CD4-positive, alpha-beta T cell treated with Interleukin-2 at 100 ng/mL for 4 hours (primary cell): ENCODE measurements at places on chromosomes 16 and 17.

DNA sequence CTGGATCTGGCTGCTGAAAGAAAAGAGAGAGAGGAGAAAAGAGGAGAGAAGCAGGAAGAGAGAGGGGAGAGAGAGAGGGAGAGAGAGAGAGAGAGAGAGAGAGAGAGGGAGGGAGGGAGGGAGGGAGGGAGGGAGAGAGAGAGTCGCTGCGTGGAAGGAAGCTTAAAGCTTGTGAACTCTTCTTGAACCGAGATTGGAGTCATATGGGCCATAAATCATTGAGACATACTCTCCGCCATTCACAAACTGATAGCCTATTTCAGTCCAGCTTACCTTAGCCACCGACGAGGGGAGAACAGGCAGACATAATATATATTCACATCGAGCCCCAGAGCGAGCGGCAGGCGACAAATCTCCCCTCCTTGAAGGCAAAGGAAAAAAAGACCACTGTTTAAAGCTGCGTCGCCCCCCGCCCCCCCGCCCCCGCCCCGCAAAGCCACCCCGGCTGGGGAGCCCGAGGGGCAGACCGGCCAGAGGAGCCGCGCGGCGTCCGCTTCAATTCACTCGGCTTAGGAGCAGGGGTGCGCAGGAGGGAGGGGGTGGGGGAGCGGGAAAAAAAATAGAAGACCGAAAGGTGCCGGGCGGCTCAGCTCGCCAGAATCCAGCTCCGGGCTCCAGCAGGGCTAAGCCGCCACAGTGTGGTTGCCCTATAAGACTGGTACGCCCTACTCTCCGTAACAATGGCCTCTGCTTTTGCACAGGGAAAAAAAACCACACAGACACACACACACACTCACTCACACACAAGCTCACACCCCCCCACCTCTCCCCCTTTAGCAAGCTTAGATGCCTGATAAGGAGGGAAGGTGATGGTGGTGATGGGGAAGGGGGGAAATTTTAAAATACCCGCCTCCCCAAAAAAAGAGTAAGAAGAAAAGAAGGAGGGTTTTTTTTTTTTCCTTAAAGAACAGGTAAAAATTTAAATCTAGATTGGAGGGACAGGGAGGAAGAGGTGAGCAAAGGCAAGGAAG is 10.6 kb upstream of the HOXB2 start:
- no peak for DNase-seq

GRCh38 chr17:17494870-17495535 is 1.2 kb downstream of the RASD1 start:
- no peak for DNase-seq

GRCh38 chr16:1612320-1613111 is at the start of gene CRAMP1:
Gene CRAMP1 (plus strand): TSS chr16:1612360. CDS start chr16:1614640, 2,280 bp downstream.
- DNase-seq, result no peak

DNA sequence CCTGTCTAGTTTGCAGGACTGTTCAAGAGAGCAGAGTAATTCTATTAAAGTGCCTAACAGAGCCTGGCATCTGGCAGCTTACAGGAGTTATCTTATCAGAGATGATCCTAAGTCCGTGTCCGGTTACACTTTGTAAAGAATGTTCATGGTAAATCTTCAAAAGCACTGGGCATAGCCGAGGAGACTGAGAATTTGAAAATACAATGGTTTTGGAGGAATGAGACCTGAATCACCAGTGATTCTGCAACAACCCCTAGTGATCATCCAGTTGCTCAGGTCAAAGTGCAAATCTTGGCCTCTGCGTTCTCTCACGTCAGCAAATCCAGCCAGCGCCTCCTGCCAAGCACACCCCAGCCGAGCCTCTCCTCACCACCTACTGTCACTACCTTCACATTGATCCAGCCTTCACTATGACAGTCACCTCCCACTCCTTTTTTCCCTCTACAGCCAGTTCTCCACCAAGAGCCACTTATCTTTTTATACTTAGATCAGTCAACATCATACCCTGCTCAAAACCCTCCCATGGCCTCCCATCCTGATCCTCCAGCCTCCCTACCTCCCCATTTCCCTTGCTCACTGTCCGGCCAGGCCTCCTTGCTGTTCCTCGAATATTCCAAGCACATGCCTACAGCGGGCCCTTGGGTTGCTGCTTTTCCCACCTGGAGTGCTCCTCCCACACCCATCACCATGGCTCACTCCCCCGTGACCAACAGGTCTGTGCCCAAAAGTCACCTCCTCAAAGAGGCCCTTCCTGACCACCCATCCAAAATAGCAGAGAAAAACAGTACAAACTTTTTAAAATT is 57.4 kb upstream of the ERN1 start:
- DNase-seq, result no peak

DNA sequence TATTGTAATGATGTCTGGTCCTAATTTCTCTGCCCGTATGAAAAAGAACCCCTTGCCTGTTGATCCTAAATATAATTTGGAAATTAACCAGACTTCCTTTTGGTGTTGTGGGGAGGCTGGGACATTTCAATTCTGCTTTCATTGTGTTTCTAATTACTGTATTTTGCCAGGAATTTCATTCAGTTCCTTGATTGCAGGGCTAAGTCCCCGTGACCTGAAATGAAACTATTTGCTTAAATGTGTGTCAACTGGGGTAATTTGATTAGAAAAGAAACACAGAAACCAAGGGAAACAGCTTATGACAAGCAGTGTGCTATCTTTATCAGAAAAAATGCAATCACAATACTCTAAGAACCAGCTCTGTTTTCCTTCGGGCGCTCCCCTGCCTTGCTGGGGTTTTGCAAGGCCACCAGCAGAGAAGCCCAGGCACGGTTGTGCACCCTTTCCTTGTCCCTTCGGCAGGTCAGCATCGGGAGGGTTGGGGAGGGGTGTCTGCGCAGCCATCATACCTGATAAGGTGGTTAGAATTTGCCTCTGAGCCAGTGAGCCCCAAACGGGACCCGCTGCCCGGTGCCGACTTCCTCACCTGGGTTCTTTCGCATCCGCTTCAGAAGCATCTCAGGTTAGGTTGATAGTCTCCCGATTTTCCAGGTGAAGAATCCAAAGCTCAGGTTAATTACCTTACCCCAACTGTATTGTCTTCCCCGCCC is 19.4 kb downstream of the KLHL36 start:
- DNase-seq, result no peak

DNA sequence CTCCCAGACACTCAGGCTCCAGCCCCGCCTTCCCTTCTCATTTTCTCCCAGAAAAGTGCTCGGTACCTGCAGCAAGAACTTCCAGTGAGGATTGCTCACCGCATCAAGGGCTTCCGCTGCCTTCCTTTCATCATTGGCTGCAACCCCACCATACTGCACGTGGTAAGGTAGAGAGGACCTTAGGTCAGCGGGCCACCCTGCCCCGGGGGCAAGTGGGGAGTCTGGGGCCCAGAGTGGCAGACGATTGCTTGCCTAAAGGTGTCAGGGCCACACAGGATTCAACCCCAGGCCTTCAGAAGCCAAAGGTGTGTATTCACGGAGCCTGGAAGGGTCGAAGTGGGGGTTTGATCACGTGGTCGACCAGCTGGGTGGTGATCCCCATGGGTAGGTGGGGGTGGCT is 1.4 kb downstream of the BCKDK start:
- DNase-seq, result no peak

- no peak for DNase-seq
Measured at GRCh38 chr17:55986817-55987216, 166.5 kb upstream of the ANKFN1 start.

DNA sequence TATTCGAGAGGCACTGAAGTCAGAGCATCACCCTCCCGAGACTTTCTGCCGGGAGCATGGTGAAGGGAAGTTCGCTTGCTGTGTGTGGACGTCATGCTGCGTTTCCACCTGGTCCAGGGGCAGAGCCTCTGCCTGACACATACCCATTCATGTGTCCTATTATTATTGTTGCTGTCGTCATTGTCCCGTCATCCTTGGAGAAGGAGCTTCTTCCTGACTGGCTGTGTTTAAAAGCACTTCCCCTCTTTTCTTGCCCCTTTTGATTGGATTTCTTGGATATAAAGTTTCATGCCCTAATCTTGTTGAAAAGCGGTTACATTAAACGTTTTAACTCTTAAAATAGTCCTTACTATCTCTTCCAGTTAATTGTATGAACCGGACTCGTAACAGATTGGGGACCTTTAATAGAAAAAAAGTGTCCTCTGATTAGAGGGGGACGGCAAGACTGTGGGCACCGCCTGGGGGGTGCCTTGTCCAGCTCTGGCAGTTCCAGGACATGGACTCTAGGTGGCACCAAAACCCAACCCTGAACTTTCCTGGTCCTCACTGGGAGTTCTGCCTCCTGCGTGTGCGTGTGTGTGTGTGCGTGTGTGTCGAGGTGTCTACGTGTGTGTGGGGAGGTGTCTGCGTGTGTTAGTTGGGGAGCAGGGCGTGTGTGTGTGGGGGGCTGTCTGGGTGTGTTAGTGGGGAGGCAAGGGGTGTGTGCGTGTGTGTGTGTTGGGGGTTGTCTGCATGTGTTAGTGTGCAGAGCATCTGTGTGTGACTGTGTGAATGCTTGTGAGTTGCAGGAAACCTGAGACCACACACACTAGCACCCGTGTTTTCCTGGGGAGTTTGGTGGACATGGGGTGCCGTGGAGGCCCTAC is 133.3 kb upstream of the CIBAR2 start:
- DNase-seq, result peak; percentile 42

DNA sequence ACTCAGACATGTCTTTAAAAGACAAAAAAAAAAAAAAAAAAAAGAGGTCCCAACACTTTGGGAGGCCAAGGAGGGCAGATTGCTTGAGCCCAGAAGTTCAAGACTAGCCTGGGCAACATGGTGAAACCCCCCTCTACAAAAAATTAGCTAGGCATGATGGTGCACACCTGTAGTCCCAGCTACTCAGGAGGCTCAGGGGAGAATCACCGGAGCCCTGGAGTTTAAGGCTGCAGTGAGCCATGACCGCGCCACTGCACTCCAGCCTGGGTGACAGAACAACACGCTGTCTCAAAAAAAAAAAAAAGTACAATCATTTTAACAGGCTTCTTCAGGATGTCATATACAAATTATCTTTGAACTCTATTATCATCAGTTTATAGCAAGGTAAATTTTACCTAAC is 22.0 kb downstream of the C16orf87 start:
- DNase-seq, result no peak

DNA sequence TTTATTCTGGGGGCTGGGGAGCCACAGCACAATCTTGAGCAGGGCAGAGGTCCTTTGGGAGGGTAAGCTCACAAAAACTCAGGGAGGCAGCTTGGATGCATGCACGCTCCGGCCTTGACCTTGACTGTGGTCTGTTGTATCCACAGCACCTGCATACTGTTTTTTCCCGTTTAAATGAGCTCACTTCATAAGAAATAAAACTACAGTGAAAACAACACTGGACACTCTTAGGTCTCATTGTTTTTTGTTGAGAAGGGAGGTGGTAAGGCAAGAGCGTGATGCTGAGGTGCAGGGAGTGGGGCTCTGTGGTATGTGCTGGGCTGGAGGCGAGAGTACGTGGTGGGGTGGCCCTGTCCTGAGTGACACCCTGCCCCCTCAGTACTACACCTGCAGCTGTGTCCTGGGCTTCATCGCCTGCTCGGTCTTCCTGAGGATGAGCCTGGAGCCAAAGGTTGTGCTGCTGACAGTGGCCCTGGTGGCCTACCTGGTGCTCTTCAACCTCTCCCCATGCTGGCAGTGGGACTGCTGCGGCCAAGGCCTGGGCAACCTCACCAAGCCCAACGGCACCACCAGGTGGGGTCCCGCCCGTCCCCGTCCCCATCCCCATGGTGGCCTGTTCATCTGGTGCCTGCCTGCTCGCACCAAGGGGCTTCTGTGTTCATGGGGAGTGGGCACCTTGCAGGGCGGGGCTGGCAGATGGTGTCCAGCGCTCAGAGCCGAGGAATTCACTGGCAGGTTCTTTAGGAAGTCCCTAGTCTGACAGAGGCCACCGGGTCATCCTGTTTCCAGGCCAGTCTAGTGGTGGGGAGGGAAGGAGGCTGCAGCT is 44.2 kb downstream of the ADCY7 start:
- no peak for DNase-seq

DNA sequence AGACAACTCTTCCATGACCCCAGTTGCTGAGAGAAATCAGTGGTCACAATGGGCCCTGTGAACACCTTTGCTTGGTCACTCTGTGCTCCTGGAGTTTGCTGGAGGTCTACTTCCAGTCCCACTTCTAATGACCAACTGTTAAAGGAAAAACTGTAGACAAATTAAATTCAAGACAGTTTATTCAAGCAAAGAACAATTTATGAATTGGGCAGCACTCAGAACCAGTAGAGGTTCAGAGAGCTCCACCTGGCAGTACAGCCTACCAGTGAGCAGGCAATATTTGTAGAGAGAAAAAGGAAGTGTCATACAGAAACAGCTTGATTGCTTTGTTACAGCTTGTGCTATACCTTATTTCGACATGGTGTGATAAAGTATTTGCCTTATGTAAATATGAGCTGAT is 116.5 kb downstream of the HS3ST3B1 start:
- no peak for DNase-seq

DNA sequence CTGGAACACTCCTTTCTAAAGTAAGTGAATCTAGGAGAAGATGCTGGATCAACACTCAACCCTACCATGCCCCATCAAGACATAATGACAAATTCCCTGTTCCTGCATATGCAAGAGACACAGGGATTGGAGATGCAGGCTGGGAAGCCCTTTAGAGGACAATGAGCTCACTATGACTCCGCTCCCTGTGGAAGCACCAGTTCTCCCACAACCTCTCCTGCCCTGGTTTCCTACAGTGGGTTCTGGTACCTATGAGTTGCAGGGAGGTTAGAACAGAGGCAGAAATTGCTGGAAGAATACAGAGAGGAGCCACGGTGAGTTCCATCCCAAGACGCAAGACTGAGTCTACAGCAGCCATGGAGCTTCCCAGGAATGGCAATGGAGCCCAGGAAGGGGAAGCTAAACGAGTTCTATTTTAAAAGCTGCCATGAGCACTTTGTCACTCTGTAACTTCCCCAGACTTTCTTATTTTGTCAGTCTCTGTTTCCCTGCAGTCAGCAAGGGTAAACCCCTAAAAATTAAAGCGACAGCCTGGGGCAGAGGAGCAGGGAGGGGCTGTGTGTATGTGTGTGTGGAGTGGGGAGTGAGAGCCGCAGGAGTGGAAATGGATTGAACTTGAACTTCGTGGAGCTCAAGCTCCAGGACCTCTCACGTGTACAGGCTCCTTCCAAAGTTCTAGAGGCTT is 42.3 kb upstream of the PIK3R6 start:
- DNase-seq, result no peak

- DNase-seq, result no peak
Measured at GRCh38 chr16:10619271-10619849, 39.0 kb upstream of the EMP2 start.

GRCh38 chr17:57477522-57478362 is 221.4 kb downstream of the MSI2 start:
- DNase-seq, result no peak

DNA sequence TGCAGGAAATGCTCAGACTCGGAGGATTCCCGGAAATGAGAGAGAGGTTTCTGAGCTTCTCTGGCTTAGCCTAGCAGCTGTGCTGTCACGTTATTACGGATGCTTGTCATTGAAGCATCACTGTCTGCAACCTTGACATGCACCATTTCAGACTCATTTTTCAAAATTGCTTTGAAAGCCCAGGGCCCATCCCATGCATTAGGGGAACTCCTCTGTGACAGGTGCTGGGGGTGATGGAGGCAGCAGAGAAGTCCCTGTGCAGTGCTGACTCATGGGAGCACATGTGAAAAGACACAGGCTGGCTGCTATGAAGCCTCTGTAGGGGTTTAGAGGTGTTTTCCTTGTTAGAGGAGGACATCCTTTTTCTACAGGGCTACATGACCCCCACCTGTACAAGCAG is 214.0 kb upstream of the MPHOSPH6 start:
- DNase-seq, result no peak
